Activated CD4-positive, alpha-beta T cell treated with anti-CD3 and anti-CD28 coated beads, Interleukin-2, amount 50 U/mL, for 24 hours (primary cell): ENCODE measurements at places on chromosomes 13 and 19.

GRCh38 chr13:39468306-39468705 is 134.7 kb downstream of the LHFPL6 start:
- DNase-seq, result no peak

GRCh38 chr19:33259539-33259938 is 33.9 kb upstream of the SLC7A10 start:
- DNase-seq, result no peak

DNA sequence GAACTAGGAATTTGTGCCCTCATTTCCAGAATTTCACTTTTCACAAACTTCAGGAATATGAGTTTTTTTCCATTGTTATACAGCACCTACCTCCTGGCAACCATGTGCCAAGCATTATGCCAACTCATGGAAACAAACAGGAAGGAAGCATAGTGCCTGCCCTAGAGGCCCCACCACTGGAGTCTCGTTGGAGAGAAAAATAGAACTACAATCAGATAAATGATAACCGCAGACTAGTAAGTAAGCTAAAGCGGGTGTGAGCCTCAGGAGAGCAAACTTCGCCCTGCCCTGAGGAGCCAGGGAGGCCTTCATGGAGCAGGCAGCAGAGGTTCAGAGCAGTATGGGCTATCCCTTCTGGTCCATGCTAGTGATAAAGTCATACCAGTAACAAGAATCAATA is 75.9 kb downstream of the FRY start:
- DNase-seq, result no peak

DNA sequence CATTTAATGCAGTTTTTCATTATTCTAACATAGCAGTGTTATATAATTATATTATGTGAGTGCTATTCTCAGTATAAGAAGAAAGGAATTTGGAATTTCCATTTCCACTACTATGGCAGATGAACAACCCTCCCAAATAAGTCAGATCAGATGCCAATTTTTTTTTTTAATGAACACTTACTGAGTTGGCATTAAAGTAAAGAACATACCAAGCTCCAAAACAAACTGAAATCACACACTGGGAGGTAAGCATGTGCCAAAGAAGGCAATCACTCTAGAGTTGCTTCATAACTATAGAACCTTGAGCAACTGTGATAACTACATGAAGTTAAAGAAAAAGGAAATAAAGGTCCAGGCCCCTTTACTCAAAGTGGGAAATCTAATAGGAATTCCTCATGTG is 90.3 kb downstream of the RNF17 start:
- no peak for DNase-seq

DNA sequence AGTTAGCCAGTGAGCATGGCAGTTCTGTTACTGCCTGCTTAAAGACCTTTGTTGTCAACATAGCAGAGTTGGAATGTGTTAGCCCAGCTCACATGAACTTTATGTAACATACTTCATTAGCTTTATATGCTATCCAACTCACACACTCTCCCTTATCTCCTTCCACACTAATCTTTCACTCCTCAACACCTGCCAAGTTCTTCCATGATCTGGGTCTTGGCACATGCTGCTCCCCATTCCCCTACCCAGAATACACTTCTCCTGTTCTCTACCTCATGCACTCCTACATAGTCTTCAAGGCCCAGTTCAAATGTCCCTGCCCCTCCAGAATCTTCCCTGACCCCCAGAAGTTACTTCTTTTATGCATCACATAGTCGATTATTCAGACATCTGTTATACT is 179.3 kb downstream of the KATNAL1 start:
- no peak for DNase-seq

GRCh38 chr13:79360095-79360494 is 46.0 kb downstream of the RBM26 start:
- DNase-seq, result no peak

DNA sequence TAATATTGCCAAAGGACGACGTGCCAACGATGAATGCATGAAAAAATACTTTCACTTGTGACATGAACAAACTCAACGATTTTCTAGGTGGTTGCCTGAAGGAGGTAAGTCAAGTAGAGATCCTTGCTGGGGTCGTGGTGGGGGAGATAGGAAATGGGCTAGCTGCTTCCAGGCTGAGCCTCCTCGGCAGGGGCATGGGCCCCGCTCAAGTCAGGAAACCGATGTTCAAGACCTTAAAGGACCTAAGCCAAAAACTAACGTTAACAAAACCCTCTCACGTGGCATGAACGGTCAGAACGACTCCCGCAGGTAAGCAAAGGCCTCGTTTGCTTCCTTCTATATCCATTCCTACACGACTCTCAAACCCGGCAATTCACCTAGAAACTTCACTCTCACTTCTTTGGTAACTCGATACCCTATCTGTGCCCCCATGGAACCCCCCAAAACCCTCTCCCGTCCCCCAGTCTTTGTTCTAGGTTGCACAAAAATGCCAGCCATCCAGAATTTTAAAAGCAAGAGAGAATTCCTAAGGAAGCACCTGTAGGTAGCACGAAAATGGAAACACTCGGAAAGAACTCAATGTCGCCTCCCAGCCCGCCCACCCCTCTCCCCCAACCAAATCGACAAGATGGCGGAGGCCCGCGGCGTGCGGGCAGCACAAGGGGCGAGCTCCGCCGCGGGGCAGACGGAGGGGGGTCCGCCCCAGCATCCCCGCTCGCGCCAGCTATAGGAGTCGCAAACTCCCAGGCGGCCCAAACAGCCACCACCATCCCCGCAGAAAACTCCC is 13.6 kb downstream of the ACP4 start:
- peak; percentile 42 for DNase-seq

- no peak for DNase-seq
Measured at GRCh38 chr13:25756912-25757311, 294.9 kb downstream of the SHISA2 start.

GRCh38 chr13:105878119-105878700 is 657.3 kb downstream of the EFNB2 start:
- no peak for DNase-seq

GRCh38 chr13:103815619-103816018 is 749.4 kb upstream of the SLC10A2 start:
- DNase-seq, result no peak

GRCh38 chr13:46698910-46699460 is 98.0 kb downstream of the ESD start:
- no peak for DNase-seq

- DNase-seq, result no peak
Measured at GRCh38 chr19:45150751-45151281, 10.0 kb downstream of the NKPD1 start.

DNA sequence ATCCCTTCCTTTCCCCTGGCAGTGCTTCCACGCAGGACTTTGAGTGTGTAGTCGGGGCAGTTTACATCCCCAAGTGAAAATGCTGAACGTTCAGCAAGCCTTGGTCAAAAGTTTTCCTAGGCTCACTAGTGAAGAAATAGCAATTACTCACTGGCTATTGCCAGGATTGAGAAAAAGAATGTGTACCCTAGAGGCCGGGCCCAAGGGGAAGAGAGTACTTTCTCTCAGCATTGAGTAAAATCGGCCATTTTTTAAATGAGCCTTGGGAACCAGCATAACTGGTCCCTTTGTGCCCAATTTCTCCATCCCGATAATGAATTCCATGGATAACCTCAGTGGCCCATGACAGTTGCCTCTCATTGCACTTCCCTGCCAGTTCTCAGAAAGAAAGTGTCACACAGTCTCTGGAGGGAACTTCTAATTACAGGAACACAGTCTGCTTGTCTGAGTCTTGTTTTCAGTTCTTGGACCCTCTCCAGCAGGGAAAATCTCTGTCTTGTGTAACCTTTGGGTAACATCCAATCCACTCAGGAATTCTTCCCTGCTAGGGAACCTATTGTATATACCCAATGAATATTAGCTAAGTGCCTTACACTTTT is 7.3 kb upstream of the OR7D2 start:
- DNase-seq, result no peak

DNA sequence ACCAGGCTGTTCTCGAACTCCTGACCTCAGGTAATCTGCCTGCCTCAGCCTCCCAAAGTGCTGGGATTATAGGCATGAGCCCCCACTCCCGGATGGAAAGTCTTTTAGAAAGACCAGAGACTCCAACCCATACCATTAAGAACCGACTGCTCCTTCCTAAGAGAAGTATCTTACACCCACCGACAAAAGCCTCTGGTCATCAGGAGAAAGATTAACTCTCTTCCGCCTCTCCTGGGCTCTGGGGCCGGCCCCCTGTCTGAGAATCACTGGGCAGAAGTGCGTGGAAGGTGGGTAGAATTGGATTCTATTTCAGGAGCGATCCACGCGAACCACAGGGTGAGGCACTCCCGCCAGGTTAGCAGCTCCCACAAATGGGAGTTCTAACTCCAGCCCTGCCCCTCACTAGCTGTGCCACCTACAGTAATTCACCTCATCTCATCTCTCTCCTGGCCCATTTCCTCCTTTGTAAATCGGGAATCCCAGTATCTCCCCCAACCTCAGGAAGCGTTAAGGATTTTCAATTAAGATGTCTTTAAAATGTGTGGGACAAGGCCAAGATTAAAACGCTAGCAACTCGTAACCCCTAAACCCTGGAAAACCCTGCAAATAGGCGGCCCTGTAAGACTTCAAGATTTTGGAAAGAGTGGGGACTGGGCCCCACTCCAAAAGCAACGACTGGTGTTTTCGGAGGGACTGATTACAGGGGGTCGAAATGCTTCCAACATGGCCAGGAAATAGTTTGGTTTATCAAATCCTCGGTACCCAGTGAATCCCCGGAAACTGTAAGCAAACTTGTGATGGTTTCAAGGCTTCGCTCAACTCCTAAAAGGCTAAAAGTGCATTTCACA is 1.3 kb downstream of the HNRNPL start:
- DNase-seq, result no peak

DNA sequence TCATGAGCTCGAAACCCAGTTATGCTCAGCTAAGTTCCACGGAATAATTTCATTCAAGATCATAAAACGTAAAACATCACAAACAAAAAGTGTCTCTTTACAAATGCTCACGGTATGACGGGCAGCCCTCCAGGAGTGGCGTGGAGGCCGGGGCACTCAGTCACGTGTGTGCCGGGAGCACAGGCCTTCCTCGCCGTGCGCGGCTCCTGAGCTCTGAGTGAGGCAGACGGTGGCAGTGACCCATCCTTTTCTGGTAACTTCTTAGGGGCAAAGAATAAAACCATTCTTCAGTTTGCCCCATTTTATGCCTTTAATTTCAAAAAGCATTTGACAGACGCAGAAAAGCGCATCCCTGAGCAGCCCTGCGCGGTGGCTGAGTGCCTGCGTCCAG is 72.8 kb downstream of the ATP11A start:
- no peak for DNase-seq

DNA sequence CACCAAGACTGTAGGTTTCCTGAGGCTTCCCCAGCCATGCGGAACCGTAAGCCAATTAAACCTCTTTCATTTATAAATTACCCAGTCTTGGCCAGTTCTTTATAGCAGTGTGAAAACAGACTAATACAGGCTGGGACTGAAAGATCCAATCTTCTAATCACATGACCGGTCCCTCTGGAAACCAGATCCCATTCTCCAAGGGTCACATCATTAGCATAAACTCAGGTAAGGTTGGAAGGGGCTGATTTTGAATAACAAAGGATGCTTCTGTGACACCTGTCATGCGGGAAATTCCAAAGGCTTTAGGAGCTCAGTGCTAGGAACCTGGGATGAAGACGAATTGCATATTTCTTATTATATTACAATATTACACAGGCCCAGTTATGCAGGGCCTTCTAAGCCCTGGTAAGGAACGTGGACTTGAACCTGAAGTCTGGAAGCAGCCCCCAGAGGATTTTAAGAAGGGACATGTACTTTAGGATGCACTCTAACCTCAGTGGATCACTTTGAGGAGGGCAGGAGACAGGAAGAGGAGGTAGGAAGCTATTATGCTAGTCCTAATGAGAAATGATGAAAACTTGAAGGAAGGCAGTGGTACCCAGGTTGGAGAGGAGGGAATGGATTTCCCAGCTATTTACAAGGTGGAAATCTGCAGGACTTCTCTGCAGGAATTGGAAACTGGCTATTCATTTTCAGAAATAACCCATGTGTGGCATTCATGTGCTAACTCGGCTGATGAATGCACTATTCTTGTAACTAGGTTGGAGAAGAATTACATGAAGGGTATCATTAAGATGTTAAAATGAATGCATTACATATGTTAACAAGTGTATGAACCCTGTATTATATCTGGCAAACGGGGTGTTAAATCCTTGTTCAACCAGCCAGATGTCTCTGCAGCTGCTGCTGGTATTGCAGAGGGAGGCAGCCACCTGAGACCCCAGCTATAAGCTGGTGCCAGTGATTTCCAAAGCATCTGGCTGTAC is 19.3 kb downstream of the TNFSF11 start:
- no peak for DNase-seq

- no peak for DNase-seq
Measured at GRCh38 chr13:47415048-47415447, 518.2 kb upstream of the HTR2A start.

GRCh38 chr13:60220072-60220471 is 56.3 kb upstream of the DIAPH3 start:
- no peak for DNase-seq

- no peak for DNase-seq
Measured at GRCh38 chr19:12939975-12940423, 1.6 kb downstream of the CALR start.

- no peak for DNase-seq
Measured at GRCh38 chr19:6250024-6250615, 29.7 kb downstream of the MLLT1 start.

- DNase-seq, result no peak
Measured at GRCh38 chr13:29451976-29452375, 143.5 kb downstream of the SLC7A1 start.

DNA sequence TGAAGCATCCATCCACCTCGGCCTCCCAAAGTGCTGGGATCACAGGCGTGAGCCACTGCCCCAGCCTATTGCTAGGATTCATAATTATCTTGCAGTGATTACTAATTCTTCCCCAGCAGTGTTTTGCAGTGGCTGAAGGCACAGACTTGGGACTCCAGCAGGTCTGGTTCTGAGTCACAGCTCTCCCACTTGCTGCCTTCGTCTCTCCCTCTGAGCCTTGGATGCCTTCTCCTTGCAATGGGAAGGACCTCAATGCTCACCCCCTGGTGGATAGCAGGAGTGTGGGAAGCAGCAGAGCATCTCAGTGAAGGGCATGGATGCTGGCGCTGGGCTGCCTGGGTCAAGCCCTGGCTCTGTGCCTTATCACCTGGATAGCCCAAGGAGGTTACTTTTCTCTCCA is 37.6 kb upstream of the SHKBP1 start:
- no peak for DNase-seq

GRCh38 chr19:33063356-33063752 is 1.3 kb downstream of the RHPN2 start:
- no peak for DNase-seq
